ENCODE measurements at places on chromosomes 3 and 15. TPM values are rescaled to one million over a fixed set of nuclear protein-coding genes. Genes with fewer than 3 reads are reported as not detected.

Gene GOLGA8N
- 3.2 TPM for total RNA-seq

Gene TMEM212
- not detected for total RNA-seq

Gene ADIPOQ
- under 0.01 TPM for total RNA-seq

Gene PLA1A
- 0.18 TPM for total RNA-seq

Gene GOLGA8O
- 0.09 TPM for total RNA-seq

Gene MEGF11
- total RNA-seq, result not detected

Gene ISLR
- total RNA-seq, result not detected

Gene PAQR5
- 0.28 TPM for total RNA-seq

Gene ETFA
- 200 TPM for total RNA-seq

Gene ALDH1A3
- total RNA-seq, result 82.6 TPM

Gene GOLGA8S
- total RNA-seq, result 0.09 TPM

Gene SLC9A9
- total RNA-seq, result 0.56 TPM

Gene RAB11A
- total RNA-seq, result 145 TPM

Gene UACA
- total RNA-seq, result 105 TPM

Gene RHCG
- 0.09 TPM for total RNA-seq

Gene CCRL2
- total RNA-seq, result 4.7 TPM

Gene LTK
- total RNA-seq, result under 0.01 TPM

Gene SLC22A14
- 0.09 TPM for total RNA-seq

Gene PARP14
- 82.0 TPM for total RNA-seq

Gene RAB6B
- 0.45 TPM for total RNA-seq

Gene TGM4
- 0.09 TPM for total RNA-seq

Gene IL12A
- 0.47 TPM for total RNA-seq

Gene CD200
- total RNA-seq, result 3.6 TPM

Gene PLXNA1
- 34.5 TPM for total RNA-seq

Gene FOXB1
- not detected for total RNA-seq

Gene NTRK3
- under 0.01 TPM for total RNA-seq

Gene ALG1L2
- total RNA-seq, result not detected

Gene SLC9C1
- 0.09 TPM for total RNA-seq

Gene PTPRG
- total RNA-seq, result 41.6 TPM

Gene PSTPIP1
- total RNA-seq, result 0.09 TPM

Gene ECE2
- not detected for total RNA-seq
